GOT3 (cell line): ENCODE measurements at places on chromosomes 1 and 21.
A peak's percentile ranks its signal among the peaks of the same experiment; 100 is the strongest.

- DNase-seq: no peak
Observed at GRCh38 chr1:55210990-55211801, 4.0 kb downstream of the USP24 start.

GRCh38 chr1:84846387-84846786 is 46.6 kb downstream of the LPAR3 start:
- DNase-seq: no peak

DNA sequence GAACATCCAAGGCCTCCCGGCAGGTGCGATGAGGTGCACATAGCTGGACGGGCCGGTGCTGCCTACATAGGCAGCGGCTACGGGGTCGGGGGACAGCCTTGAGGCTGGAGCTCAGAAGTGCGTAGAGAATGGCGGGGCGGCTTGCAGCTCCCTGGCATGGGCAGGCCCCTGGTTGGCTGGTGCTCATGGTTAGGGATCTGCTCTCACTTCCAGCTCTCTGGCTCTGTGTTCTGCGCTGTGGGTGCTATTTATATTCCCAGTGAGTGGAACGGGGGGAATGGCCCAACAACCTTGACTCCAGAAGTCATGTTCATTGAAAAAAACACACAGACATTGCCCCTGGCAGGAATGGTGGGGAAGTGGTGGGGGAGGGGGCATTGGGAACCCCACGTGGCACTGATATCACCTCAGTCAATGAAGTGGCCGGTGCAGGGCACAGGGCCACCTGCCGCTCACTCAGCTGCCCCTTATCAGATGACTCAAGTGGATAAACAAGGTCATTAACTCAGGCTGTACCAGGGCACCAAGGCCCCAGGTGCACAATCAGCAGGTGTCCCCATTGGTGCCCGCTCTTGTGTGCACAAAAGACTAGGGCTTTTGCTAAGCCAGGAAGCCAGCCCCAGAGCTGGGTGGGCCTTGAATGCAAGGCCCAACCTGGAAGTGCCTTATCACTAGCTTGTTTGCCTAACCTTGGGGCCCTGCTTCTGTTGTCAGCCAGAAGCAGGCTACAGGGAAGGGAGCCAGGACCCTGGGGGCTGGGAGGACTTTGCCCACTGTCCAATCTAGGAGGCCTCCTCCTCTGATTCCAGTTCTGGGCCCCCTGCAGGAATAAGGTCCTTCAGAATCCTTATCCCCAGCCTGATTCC is at the start of gene NR0B2:
TSS of gene NR0B2 (minus strand) at position 222 of the 866 bp plus-strand sequence. CDS start at position 187, 35 bp downstream.
- no peak for DNase-seq

GRCh38 chr1:228105270-228105995 is 2.3 kb upstream of the C1orf35 start:
- no peak for DNase-seq

GRCh38 chr1:234836045-234836681 is 226.2 kb upstream of the IRF2BP2 start:
- no peak for DNase-seq

GRCh38 chr1:20343149-20343937 is 52.7 kb downstream of the VWA5B1 start:
- DNase-seq: no peak

- DNase-seq: no peak
Observed at GRCh38 chr1:81073580-81073979, 727.2 kb upstream of the ADGRL2 start.

DNA sequence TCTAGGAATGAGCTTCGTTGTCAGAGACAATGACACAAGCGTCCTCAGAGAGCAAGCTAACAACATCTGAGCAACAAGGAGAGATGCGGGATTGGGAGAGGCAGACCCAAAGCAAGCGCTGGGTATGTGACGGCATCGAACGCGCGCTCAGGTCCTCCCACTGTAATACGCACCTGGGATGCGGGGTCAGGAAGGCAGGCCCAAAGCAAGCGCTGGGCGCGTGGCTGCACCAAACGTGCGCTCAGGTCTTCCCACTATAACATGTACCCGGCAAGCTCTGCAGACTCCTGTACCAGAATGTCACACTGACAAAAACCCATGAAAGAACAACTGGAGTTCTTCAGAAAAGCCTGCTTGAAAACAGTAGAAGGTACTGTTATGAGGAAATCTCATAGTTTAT is 653.8 kb downstream of the SMYD3 start:
- no peak for DNase-seq

DNA sequence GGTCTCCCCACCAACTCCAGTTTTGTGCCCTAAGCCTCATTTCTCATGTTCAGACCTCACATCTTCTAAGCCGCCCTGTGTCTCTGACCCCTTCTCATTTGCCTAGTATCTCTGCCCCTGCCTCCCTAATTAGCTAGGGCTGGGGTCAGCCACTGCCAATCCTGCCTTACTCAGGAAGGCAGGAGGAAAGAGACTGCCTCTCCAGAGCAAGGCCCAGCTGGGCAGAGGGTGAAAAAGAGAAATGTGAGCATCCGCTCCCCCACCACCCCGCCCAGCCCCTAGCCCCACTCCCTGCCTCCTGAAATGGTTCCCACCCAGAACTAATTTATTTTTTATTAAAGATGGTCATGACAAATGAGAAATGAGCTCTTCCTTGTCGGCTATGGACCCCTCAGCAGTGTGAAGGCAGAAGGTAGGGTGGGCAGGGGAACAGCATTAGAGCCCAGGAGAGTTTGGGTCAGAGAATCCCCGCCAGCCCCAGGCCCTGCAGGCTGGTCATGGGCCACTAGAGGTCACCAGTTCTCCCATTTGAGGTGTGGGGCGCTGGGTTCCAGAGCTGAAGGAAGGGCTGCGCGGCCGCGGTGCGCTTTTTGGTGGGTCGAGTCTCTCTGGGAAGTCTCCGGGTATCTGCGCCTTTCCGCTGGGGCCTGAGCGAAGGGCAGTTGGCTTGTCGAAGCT is 11.5 kb downstream of the ADAMTSL4 start:
- DNase-seq: peak; percentile 84

GRCh38 chr1:163305441-163305840 is 16.3 kb upstream of the NUF2 start:
- no peak for DNase-seq

- DNase-seq: no peak
Observed at GRCh38 chr1:29243023-29243870, 6.9 kb downstream of the PTPRU start.

GRCh38 chr1:103514920-103515503 is 10.5 kb upstream of the RNPC3 start:
- no peak for DNase-seq

DNA sequence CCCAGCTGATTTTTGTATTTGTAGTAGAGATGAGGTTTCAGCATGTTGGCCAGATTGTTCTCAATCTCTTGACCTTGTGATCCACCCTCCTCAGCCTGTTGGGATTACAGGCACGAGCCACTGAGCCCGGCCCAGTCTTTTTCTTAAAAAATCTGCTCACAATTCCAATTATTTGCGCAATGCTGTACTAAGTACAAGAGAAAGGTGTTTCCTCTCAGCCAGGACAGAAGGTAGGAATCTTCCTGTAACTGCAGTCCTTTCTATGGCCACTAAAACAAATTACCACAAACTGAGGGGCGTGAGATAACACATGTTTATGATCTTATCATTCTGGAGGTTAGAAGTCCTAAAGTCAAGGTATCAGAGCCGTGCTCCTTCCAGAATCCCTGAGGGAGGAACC is 6.9 kb upstream of the CBR3 start:
- no peak for DNase-seq
